Astrocyte of the hippocampus (primary cell): ENCODE measurements at places on chromosomes 11 and 22.

DNA sequence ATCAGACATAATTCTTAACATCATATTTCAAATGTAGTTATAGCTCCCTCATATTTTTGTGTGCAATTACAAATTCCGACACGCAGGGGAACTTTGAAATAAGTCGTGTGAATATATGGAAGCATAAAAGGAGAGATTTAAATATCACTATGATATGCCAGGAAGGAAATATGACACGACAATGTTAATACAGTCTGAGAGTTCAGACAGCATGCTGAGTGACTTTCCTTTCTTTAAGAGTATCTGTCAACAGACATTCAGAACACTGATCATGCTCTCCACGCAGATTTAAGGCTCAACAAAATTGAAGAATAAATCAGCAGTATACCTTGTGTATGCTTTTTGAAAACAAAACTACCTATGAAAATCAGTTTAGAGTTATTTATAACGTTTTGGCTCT, 232.6 kb upstream of the CARD18 start:
- no peak for DNase-seq

- DNase-seq: peak; percentile 91
Measured at GRCh38 chr22:17705951-17706900, 67.7 kb downstream of the BCL2L13 start.

GRCh38 chr11:20367313-20367948, 3.9 kb downstream of the HTATIP2 start:
- DNase-seq: peak; percentile 90

DNA sequence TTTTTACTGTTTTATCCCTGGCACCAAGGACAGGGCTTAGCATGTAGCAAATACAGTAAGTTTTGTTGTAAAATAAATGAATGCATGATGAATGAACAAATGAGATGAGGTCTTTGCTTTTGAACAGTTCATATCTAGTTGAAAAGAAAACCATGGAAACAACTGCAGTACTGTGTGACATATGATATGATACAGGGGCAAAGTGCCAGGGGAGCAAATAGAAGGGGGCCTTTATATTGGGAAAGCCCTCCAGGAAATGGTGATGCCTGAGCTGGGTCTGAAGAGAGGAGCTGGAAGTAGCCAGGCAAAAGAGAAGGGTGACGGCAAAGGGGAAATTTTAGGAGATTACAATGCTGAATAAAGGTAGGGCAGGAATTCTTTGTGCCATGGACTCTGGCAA, 63.8 kb upstream of the UCP3 start:
- DNase-seq: no peak

- DNase-seq: no peak
Measured at GRCh38 chr11:76615950-76616349, 54.6 kb downstream of the LRRC32 start.
